Hematopoietic multipotent progenitor cell treated with erythropoietin and hydrocortisone succinate and interleukin-3 and kit ligand, for 4 days (in vitro differentiated cells): ENCODE measurements at places on chromosomes 16 and 17.

DNA sequence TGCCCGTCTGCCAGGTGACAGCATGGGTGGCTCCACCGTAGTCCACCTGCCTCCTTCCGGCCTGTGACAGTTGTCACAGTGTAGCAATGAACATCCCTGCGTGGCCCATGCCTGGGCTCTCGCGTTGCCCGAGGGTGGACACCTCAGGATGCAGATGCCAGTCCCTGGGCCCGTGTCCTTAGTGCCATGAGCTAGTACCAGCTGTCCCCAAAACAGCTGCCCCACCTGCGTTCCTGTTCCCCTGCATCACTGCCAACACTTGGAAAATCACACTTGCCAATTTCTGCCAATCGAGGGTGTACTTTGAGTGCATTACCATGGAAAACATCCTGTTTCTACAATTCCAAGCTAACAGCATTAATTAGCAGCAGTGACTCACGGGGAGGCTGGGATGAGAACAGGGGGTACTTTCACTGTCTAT is 9.0 kb upstream of the C16orf95 start:
- DNase-seq = no peak

GRCh38 chr17:17782523-17783115 is 54.2 kb downstream of the SREBF1 start:
- DNase-seq = peak; percentile 30

DNA sequence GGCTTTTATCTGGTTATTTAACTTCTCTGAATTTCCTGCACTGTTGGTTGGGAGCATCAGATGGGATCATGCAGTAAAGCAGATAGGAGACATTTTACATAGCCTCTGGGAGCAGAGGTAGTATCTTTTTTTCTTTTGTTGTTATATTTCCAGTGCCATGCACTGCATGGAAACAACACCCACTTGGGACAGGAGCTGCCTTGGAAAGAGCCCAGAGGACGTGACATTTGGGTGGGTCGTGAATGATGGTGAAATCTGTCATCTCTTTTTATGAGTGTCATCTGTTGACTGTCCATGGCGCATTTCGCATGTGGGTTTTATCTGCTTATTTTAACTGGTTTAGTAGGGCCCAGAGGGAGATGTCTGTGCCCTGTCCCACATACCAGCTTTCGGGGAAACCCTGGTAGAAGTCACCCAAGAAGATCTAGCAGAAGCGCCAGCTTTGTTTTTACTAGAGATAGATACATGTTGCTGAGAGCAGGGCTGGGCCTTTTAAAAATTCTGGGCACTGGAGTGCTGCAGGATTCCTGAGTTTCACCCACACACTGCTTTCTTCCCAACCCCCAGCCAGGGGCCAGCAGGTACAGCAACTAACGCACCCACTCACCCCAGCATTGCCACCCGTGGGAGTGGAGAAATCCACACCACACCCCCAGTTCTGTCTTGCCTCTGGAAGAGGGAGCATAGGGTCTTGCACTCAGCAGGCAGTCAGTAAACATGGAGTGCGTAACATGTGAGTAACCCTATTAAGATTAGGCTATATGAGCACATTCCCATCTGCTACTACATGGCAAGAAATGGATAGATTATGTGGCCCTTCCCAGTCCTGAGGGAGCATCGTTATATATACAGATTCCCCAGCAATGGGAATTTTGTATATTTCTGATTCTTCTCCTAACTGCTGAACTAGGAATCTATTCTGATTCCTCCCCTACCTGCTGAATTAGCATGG is 8.4 kb upstream of the TERF2 start:
- no peak for DNase-seq

- DNase-seq = no peak
Measured at GRCh38 chr16:11093572-11094074, 149.3 kb downstream of the CLEC16A start.

- DNase-seq = no peak
Measured at GRCh38 chr17:50214976-50215760, 13.7 kb upstream of the COL1A1 start.

- DNase-seq = peak; percentile 78
Measured at GRCh38 chr17:39634384-39634871, 2.5 kb upstream of the STARD3 start.

- DNase-seq = no peak
Measured at GRCh38 chr16:67243481-67243880, 3.8 kb downstream of the FHOD1 start.

- no peak for DNase-seq
Measured at GRCh38 chr17:74565126-74565525, 2.2 kb downstream of the CD300H start.

GRCh38 chr16:3014971-3015370 is 2.2 kb downstream of the CLDN9 start:
- no peak for DNase-seq

GRCh38 chr17:28720247-28720996 is 637 bp downstream of the RPL23A start:
- DNase-seq = peak; percentile 57

- no peak for DNase-seq
Measured at GRCh38 chr16:79485020-79485419, 115.5 kb downstream of the MAF start.

GRCh38 chr16:56634715-56635440 is 2.4 kb downstream of the MT1M start:
- no peak for DNase-seq

DNA sequence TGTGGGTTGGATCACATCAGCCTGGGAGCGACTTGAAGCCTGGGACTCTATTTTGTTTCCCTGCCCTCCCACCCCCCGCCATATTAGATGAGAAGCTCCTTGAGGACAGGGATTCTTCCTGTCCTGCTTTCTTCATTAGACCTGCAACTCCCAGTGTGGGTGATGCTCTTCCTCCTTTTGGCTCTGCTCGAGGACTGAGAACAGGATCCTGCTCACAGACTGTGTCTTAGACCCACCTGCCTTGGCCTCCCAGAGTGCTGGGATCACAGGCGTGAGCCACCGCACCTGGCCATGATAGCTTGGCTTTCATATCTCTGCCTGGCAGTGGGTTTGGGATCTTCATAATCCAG is 21.5 kb upstream of the TNS4 start:
- DNase-seq = no peak

DNA sequence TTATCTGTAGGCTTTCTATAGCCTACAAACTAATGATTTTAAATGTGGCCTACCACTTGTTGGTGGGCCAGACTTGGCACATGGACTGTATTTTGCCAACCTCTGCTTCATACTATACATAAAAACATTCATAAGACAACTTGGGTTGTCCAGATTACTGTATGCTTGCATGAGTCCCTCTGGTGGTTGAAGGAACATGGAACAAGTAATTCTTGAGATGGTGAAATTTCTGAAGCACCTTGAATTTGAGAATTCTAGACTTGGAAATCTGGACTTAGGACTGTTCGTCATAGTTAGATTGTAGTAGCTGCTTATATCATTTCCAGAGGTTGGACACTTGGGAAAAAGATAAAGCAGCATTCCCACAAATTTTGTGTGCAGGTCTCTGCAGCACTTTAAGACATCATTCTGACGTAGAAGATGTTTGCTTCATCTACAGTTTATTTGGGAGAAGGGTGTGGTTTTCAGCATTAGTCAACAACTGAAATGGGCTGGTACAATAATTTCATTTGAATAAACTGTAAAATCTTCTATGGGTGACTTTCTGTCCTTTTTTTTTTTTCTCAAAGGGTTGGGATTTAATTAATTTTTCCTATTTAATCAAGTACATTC is 31.2 kb downstream of the NFATC3 start:
- peak; percentile 77 for DNase-seq

GRCh38 chr17:75783069-75783783 is 1.4 kb upstream of the UNK start:
- peak; percentile 91 for DNase-seq

DNA sequence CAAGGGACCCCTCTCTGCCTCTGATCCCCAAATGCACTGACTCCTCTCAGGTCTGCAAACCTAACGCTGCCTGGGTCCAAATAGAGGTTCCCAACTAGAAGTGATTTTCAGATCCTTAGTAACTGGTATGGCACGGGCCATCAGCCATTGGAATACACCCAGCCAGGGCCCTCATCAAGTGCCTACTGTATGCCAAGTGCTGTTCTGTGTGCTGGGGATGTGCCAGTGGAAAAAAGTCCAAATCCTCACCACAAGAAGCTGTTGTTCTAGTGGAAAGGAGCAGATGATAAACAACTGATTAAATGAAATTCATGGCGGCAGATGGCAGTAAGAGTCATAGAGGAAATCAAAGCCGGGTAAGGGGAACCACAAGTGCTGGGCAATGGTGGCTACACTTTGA is 57.2 kb upstream of the MED9 start:
- no peak for DNase-seq

GRCh38 chr16:31487071-31487719 is 4.3 kb downstream of the SLC5A2 start:
- DNase-seq = no peak

GRCh38 chr16:53449816-53450517 is 15.7 kb downstream of the RBL2 start:
- no peak for DNase-seq

- no peak for DNase-seq
Measured at GRCh38 chr17:82642022-82642421, 6.2 kb downstream of the WDR45B start.

GRCh38 chr17:4249452-4250029 is 14.2 kb downstream of the ANKFY1 start:
- peak; percentile 95 for DNase-seq

DNA sequence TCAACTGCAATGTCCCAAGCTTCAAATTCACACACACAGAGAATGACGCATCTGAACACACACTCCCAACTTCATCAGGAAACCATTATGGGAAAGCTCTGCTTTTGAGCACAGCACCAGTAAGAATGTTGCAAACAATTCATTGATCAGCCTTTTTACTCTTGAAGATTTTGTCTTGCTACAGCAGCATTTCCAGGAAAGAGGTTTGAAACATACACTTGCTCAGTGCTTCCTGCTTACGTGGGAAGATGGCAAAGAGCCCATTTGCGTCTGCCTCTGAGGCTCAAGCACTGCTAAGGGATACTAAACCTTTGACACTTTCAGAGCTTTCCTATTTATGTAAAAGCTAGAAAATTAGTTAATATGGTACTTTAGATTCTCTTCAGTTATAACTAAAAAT is 77.2 kb upstream of the MON1B start:
- no peak for DNase-seq
